ENCODE measurements at places on chromosomes 7 and 10.

DNA sequence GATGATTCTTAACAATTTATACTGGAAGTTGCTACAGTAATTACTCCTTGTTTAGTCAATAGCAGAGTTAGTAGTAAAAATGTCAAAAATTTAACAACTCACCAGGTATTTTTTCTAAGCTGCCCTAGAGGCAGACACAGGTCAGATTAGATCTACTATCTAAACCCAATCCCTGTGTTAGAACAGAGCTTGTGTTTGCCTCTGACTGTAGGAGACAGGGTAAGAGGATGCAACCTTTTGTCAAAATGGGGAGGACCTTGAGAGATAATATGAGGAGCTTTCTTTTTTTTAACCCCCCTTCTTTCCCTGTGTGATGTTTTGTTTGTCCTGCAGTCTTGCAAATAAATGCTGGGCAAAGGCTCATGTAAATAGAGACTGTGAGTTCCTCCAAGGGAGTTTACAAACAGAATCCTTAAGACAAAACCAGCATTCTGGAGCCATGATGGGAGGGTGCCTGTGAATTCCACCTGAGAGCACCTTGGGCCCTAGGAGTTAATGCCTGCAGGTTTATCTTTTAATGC is 353.1 kb downstream of the GATA3 start:
- no peak for DNase-seq

- no peak for DNase-seq
These were observed 112.1 kb downstream of the SGMS1 start for GRCh38 chr10:50511492-50512213.

GRCh38 chr10:132331601-132332432 is at the start of gene LRRC27:
TSS of gene LRRC27 (plus strand) at chr10:132332193. CDS start at chr10:132333525, 1,332 bp downstream.
- peak; percentile 87 for DNase-seq

- DNase-seq: no peak
These were observed 260.3 kb downstream of the ARHGAP12 start for GRCh38 chr10:31668326-31668725.

GRCh38 chr10:30134171-30134945 is 75.0 kb upstream of the JCAD start:
- DNase-seq: no peak

DNA sequence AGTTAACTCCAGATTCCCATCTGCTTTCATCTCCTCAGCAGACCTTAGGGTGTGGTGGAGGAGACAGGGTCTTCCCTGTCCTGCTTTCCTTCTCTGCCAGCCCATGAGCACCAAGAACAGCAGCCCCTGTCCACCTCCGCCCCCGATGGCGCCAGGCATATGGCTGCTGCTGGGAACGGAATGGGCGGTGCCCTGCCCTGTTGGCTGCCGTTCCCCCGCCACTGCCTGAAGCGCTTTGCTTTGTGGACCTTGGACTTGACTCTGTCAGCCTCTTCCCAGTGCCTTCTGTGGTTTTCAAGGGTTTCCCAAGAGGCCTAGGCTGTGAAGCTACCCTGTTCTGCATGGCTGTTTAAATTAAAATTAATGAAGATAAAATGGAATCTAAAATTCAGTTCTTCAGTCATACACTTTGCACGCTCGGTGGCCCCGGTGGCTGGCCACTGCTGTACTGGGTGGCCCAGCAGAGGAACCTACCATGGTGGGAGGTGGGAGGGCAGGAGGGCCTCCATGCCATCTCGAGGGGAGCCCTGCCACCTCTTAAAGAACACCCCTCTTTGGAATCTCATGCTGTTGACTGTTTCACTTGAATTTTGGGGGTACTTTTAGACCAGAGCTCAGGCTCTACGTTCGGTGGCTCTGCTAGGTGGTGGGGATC is 78.7 kb downstream of the NKX6-2 start:
- no peak for DNase-seq

DNA sequence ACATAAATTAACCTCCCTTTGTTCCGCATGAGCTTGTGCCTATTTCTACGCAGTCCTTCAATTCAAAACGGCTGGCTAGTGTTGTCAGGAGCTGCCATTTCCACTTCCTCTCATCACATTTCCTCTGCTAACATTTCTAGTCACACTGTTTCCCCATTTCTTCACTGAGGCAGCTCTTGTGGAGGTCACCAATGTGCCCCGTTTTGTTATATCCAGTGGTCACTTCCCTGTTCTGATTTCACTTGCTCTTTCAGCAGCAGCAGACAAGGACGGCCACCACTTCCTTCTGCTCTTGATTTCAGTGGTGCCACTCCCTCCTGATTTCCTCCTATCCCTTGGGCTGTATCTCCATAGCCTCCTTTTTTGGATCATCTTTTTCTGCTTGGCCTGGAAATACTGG is 64.8 kb upstream of the SEC61G start:
- no peak for DNase-seq

GRCh38 chr7:140463111-140463510 is 16.2 kb downstream of the MKRN1 start:
- DNase-seq: no peak

- DNase-seq: no peak
These were observed 7.3 kb downstream of the EVX1 start for GRCh38 chr7:27249724-27250556.

Measured in cortex of kidney (tissue), 1 donor.